ENCODE measurements at places on chromosomes 1 and 21.
A peak's percentile ranks its signal among the peaks of the same experiment; 100 is the strongest.

DNA sequence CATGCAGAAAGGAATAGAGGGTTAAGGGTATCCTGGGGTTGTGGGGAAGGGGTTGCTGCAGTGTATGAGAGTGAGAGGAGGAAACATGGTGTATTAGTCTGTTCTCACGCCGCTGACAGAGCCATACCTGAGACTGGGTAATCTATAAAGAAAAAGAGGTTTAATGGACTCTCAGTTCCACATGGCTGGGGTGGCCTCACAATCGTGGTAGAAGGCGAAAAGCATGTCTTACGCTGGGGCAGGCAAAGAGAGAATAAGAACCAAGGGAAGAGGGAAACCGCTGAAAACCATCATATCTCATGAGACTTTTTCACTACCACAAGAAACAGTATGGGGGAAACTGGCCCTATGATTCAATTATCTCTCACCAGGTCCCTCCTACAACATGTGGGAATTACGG is 17.7 kb downstream of the OSBPL9 start:
- no peak overlapping the region for H3K4me3 ChIP-seq
- no peak for DNase-seq
- no peaks in the 10 kb centered on the region for H3K36me3 ChIP-seq

DNA sequence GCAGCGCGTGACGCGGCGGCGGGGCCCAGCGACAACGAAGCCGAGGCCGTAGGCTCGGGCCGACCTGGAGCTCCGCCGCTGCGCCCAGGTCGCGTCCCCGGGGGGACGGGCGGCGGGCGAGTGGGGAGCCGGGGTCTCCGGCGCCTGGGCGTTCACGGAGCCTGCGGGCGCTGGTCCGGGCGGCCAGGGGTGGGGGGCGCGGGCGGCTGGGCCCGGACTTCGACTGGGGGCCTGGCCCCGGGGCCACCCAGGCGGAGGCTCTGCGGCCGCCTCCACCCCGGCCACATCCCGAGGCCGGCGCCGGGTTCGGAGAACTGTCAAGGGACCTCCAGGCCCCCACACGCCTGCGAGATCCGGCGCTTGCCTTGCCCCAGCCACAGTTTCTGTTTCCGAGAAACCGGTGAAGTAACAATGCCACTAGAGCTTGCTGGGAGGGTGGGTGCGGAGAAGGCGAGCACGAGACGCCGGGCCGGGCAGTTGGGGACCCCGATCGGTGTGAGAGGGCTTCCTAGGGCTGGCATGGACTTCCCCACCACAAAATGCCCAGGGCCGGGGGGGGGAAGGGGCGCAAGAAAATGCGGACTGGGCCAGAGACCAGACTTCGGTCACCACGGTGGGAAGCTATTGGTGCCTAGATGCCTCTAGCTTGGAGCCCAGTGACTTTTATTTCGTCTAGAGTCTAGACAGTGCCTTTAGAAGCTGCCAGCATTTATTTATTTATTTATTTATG is 501 bp downstream of the FBXO6 start:
- H3K27ac ChIP-seq: peak overlapping the region; percentile 36
- peaks cover 16% of the 10 kb centered on the region for H3K4me1 ChIP-seq
- no peak for DNase-seq
- H3K4me3 ChIP-seq: peak overlapping the region; percentile 71

- H3K27ac ChIP-seq: no peak overlapping the region
- no peaks in the 10 kb centered on the region for H3K4me1 ChIP-seq
- H3K27me3 ChIP-seq: no peaks in the 10 kb centered on the region
These were observed 52.8 kb upstream of the LYPLAL1 start for GRCh38 chr1:219120624-219121544.

- no peaks in the 10 kb centered on the region for H3K4me1 ChIP-seq
- no peaks in the 10 kb centered on the region for H3K36me3 ChIP-seq
- H3K27me3 ChIP-seq: no peaks in the 10 kb centered on the region
- DNase-seq: no peak
These were observed 438.5 kb downstream of the PTPRU start for GRCh38 chr1:29674627-29675326.

GRCh38 chr1:152164517-152165136 is 5.6 kb upstream of the RPTN start:
- H3K4me3 ChIP-seq: no peak overlapping the region
- peaks cover 10% of the 10 kb centered on the region for H3K4me1 ChIP-seq
- no peak overlapping the region for H3K27ac ChIP-seq
- H3K36me3 ChIP-seq: no peaks in the 10 kb centered on the region

DNA sequence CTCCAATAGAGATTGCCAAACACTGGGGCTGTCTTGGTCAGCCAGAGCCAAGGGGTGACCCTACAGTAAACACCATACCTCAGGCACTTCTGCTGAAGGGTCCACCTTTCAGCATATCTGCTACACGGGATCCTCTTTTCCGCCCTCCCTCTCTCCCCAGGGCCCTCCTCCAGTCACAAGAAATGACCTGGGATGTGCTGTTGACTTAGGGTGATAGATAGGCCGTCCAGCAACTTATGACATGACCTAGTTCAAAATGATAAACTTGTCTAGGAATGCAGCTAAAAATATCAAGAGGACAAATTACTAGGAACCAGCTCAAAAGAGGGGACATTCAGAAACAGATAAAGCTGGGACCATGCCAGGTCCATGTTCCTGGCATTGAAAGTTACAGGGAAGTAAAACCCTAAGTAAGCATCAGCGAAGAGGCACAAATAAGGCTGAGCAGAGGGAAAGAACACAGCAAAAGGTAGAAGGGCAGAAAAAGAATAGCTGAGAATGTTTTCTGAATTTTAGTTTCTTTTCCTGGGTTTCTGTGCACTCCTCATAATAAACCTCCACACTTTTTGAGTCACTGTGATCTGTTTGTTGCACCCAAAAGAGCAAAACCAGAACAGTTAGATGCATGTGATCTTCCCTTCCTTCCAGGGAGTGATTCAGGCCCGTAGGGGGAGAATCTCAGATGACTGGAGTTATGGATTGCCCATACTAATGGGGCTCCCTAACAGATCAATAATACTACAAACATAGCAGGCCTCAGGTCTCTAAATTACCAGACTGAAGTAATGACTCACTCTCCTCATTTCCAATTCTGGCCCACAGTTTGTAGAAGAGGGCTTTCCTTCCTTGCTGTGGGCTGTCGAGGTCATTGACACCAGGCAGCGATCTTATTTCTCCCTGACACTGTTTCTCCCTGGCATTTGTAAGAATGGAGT is 48.9 kb upstream of the F3 start:
- peaks cover 14% of the 10 kb centered on the region for H3K4me1 ChIP-seq
- H3K36me3 ChIP-seq: no peaks in the 10 kb centered on the region
- no peaks in the 10 kb centered on the region for H3K27me3 ChIP-seq

All from HepG2 (cell line).